ENCODE measurements at places on chromosomes 5 and 9.

GRCh38 chr9:18023332-18023731 is 444.5 kb downstream of the SH3GL2 start:
- no peak for DNase-seq

DNA sequence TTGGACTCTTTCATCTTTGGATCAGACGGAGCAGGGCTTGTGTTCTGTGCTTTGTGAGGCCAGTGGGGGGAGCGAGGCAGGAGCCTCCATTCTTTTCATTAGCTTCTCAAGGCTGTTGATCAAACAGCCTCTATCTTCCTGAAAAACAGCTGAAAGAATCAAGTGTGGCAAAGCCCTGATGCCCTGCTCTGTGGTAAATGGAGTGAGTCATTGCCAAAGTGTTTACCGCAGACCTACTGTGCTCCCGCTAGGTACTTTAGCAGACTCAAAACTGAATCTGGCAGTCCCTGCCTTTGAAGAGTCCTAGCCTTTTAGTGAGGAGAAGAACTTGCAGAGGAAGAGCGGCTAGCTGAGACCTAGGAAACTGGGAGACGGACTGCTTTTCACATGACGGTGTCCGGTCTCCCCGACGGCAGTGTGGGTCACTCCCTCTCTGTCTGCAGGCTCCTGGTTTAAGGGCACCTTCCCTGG is 3.3 kb downstream of the ANKRD33B start:
- no peak for DNase-seq

- DNase-seq: no peak
Observed at GRCh38 chr9:108756746-108757490, 98.9 kb downstream of the ACTL7B start.

- no peak for DNase-seq
Observed at GRCh38 chr9:73050065-73050816, 97.4 kb upstream of the ALDH1A1 start.

DNA sequence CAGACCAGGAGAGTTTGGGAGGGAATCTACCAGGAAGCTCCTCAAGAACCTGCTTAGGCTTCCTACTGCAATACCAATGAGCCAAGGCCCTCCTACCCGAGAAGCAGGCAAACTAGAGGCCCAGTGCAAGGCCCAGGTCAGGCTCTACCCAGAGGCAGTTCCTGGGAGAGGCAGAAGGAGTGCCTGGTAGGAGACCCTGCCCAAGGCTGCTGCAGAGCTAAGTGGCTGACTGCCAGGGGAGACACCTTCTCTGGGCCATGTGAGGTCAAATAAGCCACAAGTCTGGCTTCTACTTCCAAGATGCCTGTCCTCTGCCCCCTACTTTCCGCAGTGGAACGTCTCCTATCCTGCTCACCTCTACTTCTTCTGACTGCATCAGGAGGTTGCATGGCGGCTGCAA is 17.8 kb downstream of the ACSL6 start:
- DNase-seq: no peak

- DNase-seq: peak; percentile 42
Observed at GRCh38 chr9:26326563-26326962, 566.0 kb downstream of the CAAP1 start.

DNA sequence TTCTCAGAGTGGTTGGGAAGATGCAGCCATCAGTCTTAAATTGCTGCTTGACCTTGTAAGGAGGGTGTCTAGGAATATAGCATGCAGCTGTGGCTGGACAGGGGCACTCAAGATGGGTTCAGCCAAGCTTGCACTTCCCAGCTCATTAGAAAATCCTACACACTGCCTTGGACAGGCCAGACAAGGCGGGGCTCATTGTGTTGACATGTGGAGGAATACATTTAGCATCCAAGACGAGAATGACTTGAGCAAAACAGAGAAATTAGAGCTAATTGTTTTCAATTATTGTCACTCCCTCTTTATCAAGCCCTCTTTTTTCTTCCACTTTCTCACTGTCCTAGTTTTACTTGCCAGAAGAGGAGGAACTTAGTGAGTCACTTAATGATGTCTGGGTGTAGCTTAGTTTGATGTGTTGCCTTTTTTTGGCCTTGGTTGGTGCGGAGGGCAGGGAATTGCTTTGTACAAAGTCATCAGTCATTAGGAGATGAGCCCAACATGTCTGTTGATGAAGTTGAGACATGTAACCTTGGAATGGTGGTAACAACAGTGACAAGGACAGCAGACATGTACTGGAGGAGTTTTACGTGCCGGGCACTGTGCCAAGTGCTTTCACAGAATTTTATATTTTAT is 1219.3 kb upstream of the WWC1 start:
- DNase-seq: no peak

DNA sequence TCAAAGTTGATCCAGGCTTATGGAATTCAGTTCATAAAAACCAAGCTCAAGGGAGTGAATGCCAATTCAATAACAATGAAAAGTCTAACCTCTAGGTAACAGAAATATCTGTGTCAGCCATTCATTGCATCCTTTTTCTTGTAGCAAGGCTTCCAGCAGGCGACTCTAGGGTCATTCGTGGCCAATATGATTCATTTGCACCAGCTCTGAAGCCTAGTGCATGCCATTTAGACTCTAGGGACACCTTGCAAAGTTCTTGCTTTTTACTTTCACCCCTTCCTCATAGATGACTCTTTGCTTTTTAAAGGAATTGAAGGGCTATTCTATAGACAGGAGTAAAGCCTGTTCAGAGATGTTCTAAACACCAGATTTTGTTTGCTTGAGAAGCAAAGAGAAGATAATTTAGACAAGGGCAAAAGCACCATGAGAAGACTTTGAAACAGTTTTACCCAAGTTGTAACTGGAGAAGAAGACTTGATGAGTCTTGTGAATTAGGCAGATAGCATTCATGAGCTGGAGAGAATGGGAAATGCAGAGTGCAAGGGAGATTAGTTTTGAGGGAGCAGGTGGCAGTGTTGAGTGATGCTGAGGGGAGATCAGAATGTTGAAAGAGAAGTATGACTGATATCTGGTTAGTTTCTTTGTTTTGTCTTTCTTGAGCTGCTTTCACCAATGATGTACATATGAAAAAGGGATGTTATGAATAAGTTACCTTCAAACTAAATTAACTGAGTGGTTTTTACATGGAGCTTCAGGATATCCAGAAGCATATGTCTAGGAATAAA is 94.5 kb downstream of the F2RL2 start:
- DNase-seq: no peak

GRCh38 chr9:35510383-35510753 is 20.5 kb downstream of the RUSC2 start:
- no peak for DNase-seq

DNA sequence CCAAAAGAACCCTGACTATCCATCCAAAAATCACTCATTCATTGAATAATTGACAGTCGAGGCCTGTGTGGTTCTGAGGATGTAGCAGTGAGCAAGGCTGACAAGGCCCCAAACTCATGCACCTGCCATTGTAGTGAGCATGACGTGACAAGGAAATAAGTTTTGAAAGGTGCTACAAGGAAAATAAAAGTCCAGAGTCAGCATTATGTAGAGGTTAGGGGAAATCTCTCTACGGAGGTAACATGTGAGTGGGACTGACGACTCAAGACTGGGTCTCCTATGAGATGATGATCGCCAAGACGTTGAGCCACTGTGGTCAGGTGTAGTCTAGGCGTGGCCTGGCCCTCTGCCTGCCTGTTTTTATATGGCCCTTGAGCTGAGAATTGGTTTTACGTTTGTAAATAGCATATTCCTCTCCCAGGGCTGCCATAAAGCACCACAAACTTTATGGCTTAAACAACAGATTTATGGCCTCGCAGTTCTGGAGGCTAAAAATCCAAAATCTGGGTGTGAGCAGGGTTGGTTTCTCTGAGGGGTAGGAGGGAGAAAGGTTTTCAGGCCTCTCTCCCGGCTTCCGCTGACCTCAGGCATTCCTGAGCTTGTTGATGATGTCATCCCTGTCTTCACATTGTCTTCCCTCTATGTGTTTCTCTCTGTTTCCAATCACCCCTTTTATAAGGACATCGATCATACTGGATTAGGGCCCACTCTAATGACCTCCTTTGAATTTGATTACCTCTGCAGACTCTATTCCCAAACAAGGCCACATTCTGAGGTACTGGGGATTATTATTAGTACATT is 206.4 kb upstream of the EGFLAM start:
- no peak for DNase-seq

- DNase-seq: no peak
Observed at GRCh38 chr5:97454015-97454414, 271.0 kb upstream of the RIOK2 start.

DNA sequence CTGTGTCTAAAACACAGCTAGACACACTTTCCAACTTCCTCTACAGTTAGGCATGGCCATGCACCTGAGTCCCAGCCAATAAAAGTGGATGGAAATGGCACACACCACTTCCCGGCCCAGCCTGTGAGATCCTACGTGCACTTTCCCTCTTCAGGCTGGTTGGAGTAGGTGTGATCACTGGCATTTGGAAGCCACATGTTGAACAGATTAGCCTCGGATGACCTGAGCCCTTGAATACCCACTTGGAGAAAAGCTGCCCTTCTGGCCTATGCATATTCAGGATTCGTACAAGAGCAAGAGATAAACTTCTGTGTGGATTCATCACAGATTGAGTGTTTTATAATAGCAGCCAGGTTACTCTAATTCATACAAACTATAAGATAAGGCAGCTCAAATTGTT is 359.0 kb upstream of the SLC30A5 start:
- DNase-seq: no peak

DNA sequence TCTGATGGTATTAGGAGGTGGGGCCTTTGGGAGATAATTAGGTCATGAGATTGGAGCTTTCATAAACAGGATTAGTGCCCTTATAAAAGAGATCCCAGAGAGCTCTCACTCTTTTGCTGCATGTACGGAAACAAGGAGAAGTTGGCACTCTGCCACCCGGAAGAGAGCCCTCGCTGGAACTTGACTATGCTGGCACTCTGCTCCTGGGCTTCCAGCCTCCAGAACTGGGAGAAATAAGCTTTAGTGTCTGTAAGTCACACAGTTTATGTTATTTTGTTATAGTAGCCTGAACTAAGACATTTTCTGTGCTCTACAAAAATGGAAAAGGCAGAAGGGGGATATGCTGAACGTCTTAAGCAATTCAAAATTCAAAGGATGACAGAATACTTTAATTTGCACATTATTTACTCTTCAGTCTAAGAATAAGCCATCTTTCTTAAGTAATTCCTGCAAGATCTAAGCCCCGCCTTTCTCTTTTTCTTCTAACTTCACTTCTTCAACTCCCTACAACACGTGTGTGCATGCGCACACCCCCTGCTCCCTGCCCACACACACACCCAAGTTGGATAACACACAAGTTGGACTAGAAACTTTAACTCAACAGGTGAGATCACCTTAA is 17.3 kb downstream of the NFIB start:
- DNase-seq: no peak

DNA sequence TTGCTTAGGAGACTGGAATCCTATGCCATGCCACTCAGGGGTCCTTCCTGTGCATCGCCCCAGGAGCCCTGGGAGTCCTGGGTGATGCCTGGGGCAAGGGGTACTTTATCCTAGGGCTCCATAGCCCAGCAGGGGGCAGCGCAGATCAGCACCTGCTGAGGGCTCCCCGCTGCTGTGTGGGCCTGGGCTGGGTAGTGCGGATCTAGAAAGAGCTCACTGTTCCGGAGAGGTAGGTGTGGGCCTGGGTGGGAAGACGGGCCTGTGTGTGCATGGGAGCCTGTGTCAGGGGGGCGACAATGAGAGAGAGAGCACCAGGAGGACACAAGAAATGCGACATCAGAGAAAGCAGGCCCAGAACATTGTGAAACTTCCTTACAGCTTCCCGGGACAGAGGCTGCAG is 11.4 kb upstream of the DAB2IP start:
- DNase-seq: peak; percentile 55

DNA sequence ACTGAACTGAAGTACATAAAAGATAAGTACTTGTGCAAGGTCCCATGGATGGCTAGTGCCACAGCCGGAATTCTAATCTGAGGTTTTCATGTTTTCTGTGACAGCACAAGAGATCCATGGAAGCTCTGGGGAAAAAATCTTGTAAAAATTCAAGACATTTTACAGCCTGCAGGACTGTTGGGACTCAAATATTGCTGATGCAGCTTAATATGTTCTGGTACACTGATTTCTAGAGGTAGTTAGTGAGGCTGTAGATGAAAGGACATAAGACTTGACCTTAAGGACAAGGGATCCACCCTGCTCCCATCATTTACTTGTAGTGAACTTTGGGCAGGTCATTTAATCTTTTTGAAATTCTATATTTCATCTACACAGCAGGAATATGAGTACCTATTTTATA is 390.4 kb downstream of the TLE4 start:
- no peak for DNase-seq

DNA sequence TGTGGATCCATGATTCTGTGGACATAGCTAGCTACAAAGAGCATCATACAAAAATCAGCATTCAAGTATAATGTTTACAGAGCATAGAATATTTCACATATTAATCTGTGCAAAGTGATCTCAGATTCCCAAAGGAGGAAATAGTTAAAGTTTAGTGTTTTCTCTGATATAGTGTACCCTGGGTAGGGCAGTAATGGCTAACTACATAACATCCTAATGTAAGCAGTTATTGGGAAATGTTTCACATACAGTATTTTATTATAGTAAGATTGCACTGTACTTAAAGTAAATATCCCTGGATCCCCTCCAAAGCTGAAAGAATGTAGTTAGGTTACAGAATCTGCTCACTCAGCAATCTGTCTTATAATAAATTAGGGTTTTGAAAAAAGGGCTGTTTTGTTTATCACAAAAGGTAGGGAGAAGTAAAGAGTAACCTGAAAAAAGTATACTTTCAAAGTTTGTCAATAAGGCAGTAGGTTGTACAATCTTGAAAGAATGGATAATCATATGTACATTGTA is 52.5 kb upstream of the SMARCA2 start:
- DNase-seq: no peak

DNA sequence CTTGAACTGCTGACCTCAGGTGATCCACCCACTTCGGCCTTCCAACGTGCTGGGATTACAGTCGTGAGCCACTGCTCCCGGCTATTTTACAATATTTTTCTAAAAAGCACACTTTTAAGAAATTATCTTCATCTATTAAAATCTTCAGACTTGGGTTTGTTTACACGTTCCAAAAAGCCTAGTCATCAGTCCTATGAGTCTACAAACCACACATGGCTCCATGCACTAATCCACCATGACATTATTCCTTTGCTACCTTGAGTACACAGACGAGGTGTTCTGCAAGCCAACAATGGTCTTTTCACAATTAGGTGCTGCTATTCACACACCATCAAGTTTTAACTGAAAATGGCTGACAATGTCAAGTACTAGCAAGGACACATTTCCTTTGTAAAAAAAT is 41.0 kb downstream of the TRPM6 start:
- no peak for DNase-seq

GRCh38 chr9:7607421-7607820 is 192.2 kb downstream of the DMAC1 start:
- DNase-seq: no peak

- DNase-seq: no peak
Observed at GRCh38 chr5:147466360-147466980, 43.4 kb downstream of the DPYSL3 start.

DNA sequence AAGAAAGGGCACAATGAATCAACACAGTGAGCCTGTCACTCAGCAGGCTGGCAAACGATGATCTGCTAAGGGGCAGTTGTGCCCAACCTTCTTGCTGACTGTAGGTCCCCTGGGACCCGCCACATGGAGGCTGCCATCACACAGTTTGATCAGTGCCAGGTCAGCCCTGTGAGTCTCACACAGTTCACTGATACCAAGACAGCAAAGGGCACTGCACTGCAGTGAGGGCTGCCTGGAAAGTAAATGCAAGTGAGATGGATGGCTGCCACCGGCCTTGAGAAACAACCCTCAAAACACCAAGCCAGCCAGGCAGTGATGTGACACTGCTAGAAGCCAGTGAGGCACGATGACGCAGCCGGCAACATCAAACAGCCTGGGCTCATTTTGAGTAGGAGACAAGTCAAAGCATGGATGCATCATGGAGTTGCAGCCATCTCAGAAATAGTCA is 30.3 kb downstream of the FOXD1 start:
- no peak for DNase-seq

GRCh38 chr5:13659391-13659790 is 285.1 kb downstream of the DNAH5 start:
- DNase-seq: no peak
